ENCODE measurements at places on chromosomes 2 and 18.

DNA sequence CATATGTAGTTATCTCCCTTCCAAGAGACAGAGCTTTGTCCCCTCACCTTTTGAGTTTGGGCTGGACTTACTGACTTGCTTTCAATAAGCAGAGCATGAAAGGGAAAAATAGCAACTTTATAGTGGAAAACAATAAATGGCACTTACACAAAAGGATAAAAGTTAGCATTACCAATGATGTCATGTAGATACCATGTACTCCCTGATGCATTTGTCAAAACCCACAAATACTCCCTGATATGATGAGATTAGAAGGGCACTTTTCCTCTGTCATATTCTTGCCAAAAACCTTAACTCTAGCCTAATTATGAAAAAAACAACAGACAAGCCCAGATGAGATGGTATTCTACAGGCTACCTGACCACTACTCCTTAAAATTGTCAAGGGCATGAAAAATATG lies 16.0 kb downstream of the HIBCH start:
- DNase-seq = no peak

GRCh38 chr18:36900466-36900865 lies 71.5 kb downstream of the KIAA1328 start:
- DNase-seq = no peak

GRCh38 chr2:234752966-234753365 lies 198.9 kb upstream of the SH3BP4 start:
- DNase-seq = no peak

GRCh38 chr2:23002234-23002633 lies 382.7 kb upstream of the KLHL29 start:
- no peak for DNase-seq

GRCh38 chr18:78666666-78667335 lies 312.8 kb upstream of the SALL3 start:
- no peak for DNase-seq

GRCh38 chr2:45567974-45568789 lies 42.9 kb downstream of the SRBD1 start:
- DNase-seq = no peak

GRCh38 chr2:71605173-71605641 lies 151.8 kb downstream of the DYSF start:
- no peak for DNase-seq

DNA sequence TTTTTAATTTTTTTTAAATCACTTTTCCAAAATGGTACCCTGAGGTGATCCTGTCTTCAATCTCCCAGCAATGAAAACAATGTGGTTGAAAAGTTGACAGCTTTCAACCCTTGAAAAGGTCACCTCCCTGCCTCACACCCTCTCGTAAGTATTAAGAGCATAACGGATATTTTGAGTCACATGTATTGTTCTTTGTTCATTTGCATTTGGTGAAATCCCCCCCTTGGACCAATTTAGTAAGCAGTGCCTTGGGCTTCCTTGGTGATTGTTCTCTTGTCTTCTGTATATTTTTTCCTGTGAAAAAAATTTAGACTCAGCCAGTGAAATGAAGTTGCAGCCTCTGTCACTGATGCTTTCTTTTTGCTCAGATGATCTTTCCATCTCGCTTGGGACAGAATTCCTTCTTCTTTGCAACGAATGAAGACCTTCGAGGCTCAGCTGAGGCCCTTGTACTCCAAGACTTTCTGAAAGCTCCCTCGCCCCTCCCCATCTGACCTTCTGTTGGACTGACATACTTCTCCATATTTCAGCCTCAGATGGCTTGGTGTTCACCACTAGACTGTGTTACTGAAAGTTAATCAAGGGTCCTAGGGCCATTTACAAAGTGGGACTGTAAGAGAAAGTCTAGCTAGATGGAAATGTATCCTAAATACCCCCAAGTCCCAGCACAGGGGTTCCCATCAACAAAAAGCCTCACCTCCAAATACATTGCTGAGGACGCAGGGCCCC lies 158.4 kb downstream of the BCL2 start:
- no peak for DNase-seq

DNA sequence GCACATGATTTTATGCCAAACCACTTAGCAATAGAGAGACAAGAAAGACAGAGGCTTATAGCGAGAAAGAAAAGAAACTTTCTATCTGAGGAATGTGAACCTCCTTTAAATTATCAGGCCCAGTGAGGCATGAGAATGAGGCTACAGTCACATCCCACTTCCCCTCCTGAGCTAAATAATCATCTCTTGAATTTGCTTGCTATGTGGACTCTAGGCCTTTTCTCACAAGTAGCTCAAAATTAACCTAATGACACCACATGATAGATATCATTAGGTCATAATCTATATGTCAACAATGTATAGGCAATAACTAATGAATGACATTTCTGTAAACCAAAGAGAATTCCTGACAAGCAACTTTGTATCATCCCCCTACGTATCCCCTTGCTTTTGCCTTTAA lies 301.5 kb upstream of the MGAT5 start:
- DNase-seq = no peak

- no peak for DNase-seq
Observed at GRCh38 chr18:24002479-24002878, 12.1 kb upstream of the TTC39C start.

- DNase-seq = no peak
Observed at GRCh38 chr2:36371070-36371874, 15.7 kb downstream of the CRIM1 start.

- DNase-seq = no peak
Observed at GRCh38 chr2:159292157-159292556, 5.7 kb upstream of the WDSUB1 start.

DNA sequence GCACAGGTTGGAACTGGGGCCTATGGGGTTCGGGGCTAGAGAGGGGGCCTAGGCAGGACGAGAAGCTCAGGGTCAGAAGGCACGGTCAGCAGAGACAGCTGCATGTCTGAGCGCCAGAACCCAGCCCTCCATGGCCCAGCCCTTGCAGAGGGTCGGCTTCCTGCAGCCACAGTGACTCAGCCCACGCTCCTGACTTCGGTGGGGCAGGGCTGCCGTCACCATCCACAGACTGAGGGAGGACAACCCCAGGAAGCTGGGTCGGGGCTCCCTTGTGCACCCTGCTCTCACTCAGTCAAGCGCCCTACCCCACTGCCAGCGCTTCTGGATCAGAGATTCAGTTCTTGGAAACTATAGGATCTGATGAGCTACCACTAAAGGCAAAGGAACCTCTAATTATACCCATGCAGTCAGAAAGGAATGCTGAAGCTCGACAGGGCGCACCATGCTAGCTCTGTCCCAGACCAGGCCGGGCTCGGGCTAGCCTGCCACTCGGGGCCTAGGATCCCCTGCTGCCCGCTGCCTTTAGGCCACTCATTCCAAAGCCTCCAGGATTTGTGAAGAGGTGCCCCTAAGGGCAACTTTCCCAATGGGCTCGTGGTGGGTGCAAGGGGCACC lies 3.0 kb downstream of the ACTR1B start:
- no peak for DNase-seq

Measured in epithelial cell of esophagus (primary cell).